ENCODE measurements at places on chromosomes 16 and 17. TPM values are rescaled to one million over a fixed set of nuclear protein-coding genes. Genes with fewer than 3 reads are reported as not detected.

GRCh38 chr17:8894673-8895578 is 27.5 kb upstream of the PIK3R6 start:
- no peak overlapping the region for H3K4me3 ChIP-seq
- no peak overlapping the region for H3K27ac ChIP-seq
- peaks cover 5% of the 10 kb centered on the region for H3K27me3 ChIP-seq
- peak; percentile 58 for DNase-seq
- no peaks in the 10 kb centered on the region for H3K36me3 ChIP-seq

The LGALS9C gene
- total RNA-seq = not detected

DNA sequence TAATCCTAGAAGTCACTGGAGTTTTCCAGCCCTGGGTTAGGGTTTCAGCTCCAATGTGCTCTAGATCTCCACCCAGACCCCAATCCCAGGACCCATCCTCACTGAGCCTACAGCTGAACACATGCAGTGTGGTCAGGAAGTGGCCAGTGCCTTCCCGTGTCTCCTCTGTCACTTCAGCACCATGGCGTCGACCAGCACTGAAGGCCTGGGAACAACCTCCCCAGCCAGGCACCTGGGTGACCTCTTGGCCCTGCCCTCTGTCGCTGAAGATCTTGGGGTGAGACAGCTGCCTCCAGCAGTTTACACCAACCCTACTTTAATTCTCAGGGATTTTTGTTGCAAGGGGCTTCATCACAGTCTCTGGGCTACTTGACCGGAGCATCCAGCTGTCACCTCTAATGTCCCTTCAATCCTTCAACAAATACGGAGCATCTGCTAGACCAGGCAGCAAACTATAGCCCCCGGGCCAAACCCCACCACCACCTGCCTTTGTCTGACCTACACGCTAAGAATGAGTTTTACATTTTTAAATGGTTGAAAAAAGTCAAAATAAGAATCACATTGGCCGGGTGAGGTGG is 18.0 kb upstream of the GSG1L start:
- H3K27me3 ChIP-seq = no peaks in the 10 kb centered on the region
- no peak overlapping the region for H3K27ac ChIP-seq
- H3K36me3 ChIP-seq = no peaks in the 10 kb centered on the region
- no peaks in the 10 kb centered on the region for H3K4me1 ChIP-seq

The GJD3 gene
- total RNA-seq = not detected

- peaks cover 25% of the 10 kb centered on the region for H3K4me1 ChIP-seq
- H3K36me3 ChIP-seq = no peaks in the 10 kb centered on the region
- no peak overlapping the region for H3K27ac ChIP-seq
- H3K27me3 ChIP-seq = no peaks in the 10 kb centered on the region
These were observed 7.3 kb downstream of the CMTM4 start for GRCh38 chr16:66689282-66689681.

- no peaks in the 10 kb centered on the region for H3K27me3 ChIP-seq
- no peak overlapping the region for H3K4me3 ChIP-seq
- DNase-seq = no peak
- H3K27ac ChIP-seq = no peak overlapping the region
- H3K4me1 ChIP-seq = peaks cover 21% of the 10 kb centered on the region
- peaks cover 7% of the 10 kb centered on the region for H3K36me3 ChIP-seq
These were observed 2.8 kb downstream of the EVPL start for GRCh38 chr17:76024353-76024752.

GRCh38 chr17:57898487-57899311 is 48.9 kb upstream of the MRPS23 start:
- peaks cover 60% of the 10 kb centered on the region for H3K4me1 ChIP-seq
- H3K4me3 ChIP-seq = no peak overlapping the region
- H3K27me3 ChIP-seq = no peaks in the 10 kb centered on the region
- no peak overlapping the region for H3K27ac ChIP-seq

GRCh38 chr16:83058376-83058775 is 431.6 kb downstream of the CDH13 start:
- H3K4me3 ChIP-seq = no peak overlapping the region
- H3K36me3 ChIP-seq = no peaks in the 10 kb centered on the region
- H3K27me3 ChIP-seq = no peaks in the 10 kb centered on the region
- H3K4me1 ChIP-seq = no peaks in the 10 kb centered on the region
- H3K27ac ChIP-seq = no peak overlapping the region

DNA sequence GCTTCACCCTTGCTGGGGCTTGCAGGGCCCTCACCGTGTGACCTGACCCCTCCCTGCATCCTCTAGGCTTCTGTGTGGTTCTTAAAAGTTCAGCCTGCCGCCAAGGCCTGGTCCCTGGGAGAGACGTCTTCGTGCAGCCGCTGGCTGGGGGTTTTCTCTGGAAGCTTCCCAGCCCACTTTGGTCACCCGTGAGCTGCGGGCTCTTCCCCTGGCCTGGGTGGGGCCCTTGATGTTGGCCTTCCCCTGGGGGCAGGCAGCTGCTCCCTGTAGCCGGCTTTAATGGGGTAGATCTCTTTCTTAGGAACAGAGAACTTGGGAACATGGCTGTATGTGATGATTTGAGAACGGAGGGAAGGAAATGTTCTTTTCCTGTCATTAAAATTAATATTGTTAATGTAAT is 32.7 kb downstream of the ZNF750 start:
- no peaks in the 10 kb centered on the region for H3K27me3 ChIP-seq
- no peak overlapping the region for H3K4me3 ChIP-seq
- no peaks in the 10 kb centered on the region for H3K36me3 ChIP-seq
- H3K4me1 ChIP-seq = no peaks in the 10 kb centered on the region
- no peak for DNase-seq
- no peak overlapping the region for H3K27ac ChIP-seq

- no peak overlapping the region for H3K4me3 ChIP-seq
- no peaks in the 10 kb centered on the region for H3K27me3 ChIP-seq
- H3K27ac ChIP-seq = no peak overlapping the region
- DNase-seq = peak; percentile 18
These were observed 179.7 kb downstream of the RAB11FIP4 start for GRCh38 chr17:31570951-31571892.

The ACAP1 gene
- not detected for total RNA-seq

The ZG16 gene
- not detected for total RNA-seq

GRCh38 chr16:72576189-72576588 is 404.2 kb upstream of the PMFBP1 start:
- H3K36me3 ChIP-seq = no peaks in the 10 kb centered on the region
- DNase-seq = no peak
- H3K27ac ChIP-seq = no peak overlapping the region
- H3K4me1 ChIP-seq = no peaks in the 10 kb centered on the region
- no peak overlapping the region for H3K4me3 ChIP-seq
- H3K27me3 ChIP-seq = no peaks in the 10 kb centered on the region

GRCh38 chr16:23838485-23839142 is 2.8 kb downstream of the PRKCB start:
- no peaks in the 10 kb centered on the region for H3K36me3 ChIP-seq
- H3K4me1 ChIP-seq = no peaks in the 10 kb centered on the region
- no peak overlapping the region for H3K4me3 ChIP-seq

- H3K27ac ChIP-seq = no peak overlapping the region
- H3K36me3 ChIP-seq = peaks cover 35% of the 10 kb centered on the region
- H3K27me3 ChIP-seq = no peaks in the 10 kb centered on the region
- no peak overlapping the region for H3K4me3 ChIP-seq
- peak; percentile 65 for DNase-seq
These were observed 25.2 kb downstream of the KANSL1 start for GRCh38 chr17:46167826-46168569.

The KRTAP16-1 gene
- not detected for total RNA-seq

- no peaks in the 10 kb centered on the region for H3K36me3 ChIP-seq
- no peaks in the 10 kb centered on the region for H3K27me3 ChIP-seq
- no peak overlapping the region for H3K27ac ChIP-seq
- no peak for DNase-seq
- H3K4me1 ChIP-seq = no peaks in the 10 kb centered on the region
These were observed 7.0 kb upstream of the SPATA2L start for GRCh38 chr16:89708481-89708931.
